NCI-H460 (cell line): ENCODE measurements at places on chromosomes 4 and X.

DNA sequence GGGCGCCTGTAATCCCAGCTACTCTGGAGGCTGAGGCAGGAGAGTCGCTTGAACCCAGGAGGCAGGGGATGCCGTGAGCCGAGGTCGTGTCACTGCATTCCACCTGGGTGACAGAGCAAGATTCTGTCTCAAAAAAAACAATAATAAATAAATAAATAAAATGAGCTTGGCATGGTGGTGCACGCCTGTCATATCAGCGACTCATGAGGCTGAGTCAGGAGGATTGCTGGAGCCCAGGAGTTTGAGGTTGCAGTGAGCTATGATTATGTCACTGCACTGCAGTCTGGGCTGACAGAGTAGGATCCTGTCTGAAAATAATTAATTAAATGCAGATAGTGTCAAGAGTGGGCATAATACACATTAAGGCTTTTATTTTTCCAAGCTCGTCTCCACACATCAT, 77.5 kb downstream of the DHRSX start:
- peak; percentile 8 for DNase-seq

GRCh38 chr4:163048447-163048846, 118.2 kb downstream of the NAF1 start:
- peak; percentile 16 for DNase-seq

GRCh38 chrX:926070-926469, 286.4 kb downstream of the CRLF2 start:
- DNase-seq = no peak

- DNase-seq = no peak
Observed at GRCh38 chrX:107818900-107819521, 6.7 kb upstream of the MID2 start.

- no peak for DNase-seq
Observed at GRCh38 chr4:129314781-129315180, 218.8 kb downstream of the C4orf33 start.

DNA sequence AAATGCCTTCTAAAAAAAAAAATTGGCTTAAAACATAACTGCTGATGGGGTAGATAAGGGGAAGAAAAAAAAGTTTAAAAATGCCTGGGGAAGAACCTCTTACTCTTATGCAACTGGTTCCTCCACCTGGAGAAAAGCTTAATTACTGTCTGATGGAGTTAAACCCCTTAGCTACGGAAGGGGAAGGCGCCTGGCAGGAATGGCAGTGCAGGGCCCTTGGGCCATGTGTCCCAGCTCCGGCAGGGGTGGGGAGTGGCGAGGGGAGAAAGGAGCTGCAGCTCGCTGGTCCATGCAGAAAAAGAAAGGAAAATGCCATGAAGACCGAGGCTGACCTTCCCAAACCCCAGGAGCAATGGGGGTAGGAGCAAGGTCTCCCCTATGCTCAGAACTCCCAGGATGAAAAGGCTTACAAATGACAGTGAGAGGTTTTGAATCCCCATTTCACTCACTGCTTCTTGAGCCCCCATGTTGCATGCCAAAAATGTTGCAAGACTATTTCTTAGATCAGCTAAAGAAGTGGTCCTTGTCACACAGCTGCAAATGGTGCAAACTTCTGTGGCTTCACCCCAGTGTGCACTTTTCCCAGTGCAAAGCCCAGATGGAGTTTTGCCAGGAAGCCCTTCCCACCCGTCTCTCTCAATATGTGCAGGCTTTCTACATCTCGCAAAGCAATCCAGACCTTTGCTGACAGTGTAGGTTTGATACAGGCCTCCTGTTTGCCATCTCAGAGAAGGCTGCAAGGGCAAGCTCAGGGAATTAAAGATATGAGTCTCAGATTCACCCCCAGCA, 204.8 kb upstream of the CT83 start:
- DNase-seq = no peak

DNA sequence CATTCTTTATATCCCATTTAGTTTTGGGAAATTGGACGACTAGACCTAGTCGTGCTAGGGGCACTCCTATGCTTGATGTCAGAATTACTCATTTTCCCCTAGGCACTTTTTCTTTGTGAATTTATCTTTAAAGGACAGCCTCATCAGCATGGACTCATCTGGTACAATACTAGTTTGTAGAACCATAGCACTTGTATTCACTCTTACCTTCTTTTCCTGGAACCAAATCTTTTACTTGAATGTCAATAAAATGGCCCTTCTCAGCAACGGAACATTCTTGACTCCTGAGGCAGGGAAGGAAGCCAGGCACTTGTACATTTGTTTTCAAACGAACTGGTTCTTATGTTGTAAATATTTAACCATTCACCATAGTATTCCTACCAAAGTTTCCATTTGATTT, 187.1 kb downstream of the SHROOM3 start:
- no peak for DNase-seq

GRCh38 chrX:13005661-13006473, 31.0 kb downstream of the TMSB4X start:
- no peak for DNase-seq

DNA sequence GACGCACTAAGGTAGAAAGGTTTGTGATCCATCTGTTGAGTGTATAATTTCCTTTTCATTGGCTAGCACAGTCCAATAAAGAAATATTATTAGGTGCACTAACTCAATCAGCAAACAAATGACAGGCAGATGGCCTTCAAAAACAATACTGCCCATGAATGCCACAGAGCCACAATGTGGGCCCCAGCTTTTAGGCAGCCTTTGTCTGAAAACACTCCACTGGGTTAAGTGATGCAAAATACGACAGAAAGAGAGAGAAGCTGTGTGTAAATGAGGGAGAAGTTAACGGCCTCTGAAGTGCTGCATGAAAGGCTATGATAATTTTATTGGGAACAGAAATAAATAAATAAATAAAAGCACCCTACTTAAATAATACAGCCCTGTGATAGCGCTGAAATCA, 274.6 kb downstream of the NKX6-1 start:
- no peak for DNase-seq

DNA sequence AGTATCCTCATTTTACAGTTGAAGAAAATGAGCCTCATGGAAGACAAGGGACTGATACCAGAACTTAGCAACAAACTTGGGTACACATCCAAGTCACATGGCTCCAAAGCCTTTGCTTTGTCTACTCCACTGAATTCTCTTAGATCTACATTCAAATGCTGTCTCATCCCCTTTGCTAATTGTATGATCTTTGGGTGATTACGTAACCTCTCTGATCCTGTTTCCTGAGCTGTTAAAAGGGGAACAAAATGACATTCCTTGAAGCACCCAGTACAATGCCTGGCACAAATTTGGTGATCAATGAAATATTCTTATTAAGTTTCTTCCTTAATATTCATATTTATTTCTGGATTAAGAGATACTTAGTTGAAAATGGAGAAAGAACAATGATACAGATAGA, 5.9 kb upstream of the HPGD start:
- DNase-seq = no peak

DNA sequence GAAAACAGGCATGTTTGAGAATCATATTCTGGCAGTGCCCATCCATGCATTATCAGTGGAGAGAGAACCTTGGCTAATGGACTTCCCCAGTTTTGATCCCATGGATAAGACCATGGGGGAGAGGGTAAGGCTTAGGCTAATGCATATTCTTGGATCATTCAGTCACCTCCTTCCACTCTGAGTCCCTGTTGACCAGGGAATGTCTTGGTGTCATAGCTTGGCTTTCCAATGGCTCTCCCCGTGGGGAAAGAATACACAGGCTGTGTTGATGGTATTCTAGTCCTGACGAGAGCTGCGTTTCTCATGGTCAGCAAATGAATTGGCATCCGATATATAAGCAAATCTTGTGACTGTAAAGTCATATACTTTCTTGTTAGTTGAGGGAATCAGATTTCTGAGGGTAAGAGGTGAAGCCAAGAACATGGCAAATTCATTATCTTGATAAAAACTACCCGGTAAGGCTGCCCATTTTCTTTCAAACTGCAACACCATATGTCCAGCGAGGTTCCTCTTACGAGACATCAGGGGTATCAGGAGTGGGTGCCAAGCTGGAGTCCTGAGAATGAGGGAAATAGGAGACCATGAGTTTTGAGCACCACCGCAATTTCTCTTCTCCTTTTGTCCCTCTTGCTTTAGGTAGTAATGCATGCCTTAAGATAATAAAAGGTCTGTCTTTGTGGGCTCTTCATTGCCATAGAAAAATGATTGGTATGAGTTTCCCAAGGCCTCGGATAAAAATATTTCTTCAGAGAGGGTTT, 18.0 kb downstream of the RHOH start:
- DNase-seq = no peak

GRCh38 chrX:154046940-154047610, 27.4 kb upstream of the IRAK1 start:
- DNase-seq = no peak

- no peak for DNase-seq
Observed at GRCh38 chrX:39813631-39814277, 284.0 kb downstream of the BCOR start.

DNA sequence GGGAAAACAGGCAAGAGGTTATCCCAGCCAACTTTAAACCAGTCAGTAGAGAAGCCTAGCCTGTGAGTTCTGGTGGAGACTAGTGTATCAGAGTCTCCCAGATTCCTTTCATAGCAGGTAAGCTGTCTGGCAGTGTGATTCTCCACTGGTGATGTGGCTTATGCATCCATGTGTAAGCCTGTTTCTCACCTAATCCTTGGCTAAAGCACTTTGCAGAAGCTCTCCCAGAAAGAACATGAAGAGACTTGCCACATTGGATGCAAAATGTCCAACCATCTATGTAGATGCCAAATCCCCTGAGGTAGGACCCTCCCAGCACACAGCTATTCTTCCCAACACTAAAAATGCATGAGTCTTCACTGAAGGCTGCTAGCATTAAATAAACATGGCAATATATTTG, 111.7 kb downstream of the CHRNA9 start:
- DNase-seq = no peak

DNA sequence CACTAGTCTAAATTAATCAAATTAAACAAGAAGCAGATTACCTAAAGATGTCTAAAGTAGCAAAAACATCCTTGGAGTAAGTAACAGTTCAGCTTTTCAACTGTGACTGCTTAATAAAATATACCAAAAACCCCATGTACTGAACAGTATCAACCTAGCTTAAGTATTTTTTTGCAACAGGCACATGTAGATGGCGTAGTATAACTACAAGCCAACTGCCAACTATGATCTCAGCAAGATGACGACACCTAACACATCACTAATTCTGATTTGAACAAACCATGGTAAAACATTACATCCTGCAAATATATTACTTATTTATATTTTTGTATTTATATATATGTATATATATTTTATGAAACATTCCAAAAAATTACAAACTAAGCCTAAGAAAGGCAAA, 24.5 kb downstream of the DHX15 start:
- DNase-seq = no peak

DNA sequence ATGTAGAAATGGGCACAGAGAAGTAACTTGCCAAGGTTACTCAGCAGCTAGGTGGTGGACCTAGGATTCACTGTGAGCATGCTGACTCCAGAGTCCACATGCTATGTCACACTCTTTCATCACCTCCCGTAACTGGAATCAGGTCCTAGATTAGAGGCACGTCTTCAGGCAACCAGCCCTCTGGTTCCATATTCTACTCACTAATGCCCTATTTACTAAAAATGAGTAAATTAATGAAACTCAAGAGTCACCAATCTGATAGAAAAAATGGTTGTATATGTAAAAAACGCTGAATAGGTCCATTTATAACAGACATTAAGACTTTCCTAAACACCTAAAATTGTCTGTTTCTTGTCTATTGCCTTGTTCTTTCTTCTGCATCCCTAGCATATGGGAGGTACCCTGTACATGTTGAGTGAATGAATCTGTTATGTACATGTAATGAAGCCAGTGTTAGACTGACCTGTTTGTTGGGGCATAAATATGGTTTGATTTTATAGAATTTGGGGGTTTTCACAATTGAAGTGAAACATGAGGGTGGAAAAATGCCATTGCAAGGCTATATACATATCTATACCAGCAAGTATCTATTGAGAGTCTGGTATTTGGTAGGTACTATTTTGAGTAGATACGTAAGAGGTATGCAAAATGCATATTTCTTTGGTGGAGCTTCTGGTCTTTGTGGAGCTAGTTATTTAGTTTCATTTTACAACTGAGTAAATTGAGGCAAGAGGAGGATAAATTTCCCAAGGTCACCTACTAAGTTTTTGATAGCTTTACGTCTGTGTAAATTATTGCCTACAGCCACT, 7.5 kb upstream of the RUFY3 start:
- DNase-seq = no peak

GRCh38 chr4:175891231-175891630, 79.2 kb upstream of the GPM6A start:
- no peak for DNase-seq

DNA sequence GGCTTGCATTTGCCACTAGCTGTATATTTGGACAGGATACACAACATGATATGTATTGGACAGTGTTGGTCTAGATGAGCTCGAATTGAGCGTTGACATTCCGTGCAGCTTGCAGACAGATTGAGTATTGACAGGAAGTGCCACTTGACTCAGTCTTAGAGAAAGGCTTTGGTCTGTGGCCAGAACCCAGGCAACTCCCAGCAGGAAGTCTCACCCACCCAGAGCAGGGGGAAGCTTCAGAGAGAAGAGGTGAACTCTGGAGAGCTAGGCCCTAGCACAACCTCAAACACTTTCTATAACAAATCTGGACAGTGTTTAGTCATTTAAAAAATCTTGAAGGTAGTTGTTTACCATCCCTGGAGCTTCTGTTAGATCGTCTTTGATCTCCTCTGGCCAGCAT, 280.5 kb downstream of the FBXW7 start:
- no peak for DNase-seq

DNA sequence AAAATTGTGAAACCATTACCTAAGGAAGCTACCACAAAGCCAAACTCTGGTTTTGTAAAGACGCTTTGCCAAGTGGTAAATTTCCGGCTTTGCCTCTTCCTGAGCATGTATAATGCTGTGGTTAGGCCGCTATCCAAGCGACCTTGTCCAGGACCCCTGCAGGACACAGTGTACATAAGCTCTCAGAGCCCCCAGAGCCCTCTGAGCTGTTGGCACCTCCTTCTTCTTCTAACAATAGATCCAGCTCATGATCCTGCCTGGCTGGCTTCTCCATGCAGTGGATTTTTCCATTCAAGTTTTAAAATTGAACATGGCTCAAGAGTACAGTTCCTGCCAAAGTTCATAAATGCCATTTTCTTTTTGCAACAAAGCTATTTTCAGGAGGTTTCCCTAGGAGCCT, 326.7 kb downstream of the MAPK10 start:
- DNase-seq = no peak

DNA sequence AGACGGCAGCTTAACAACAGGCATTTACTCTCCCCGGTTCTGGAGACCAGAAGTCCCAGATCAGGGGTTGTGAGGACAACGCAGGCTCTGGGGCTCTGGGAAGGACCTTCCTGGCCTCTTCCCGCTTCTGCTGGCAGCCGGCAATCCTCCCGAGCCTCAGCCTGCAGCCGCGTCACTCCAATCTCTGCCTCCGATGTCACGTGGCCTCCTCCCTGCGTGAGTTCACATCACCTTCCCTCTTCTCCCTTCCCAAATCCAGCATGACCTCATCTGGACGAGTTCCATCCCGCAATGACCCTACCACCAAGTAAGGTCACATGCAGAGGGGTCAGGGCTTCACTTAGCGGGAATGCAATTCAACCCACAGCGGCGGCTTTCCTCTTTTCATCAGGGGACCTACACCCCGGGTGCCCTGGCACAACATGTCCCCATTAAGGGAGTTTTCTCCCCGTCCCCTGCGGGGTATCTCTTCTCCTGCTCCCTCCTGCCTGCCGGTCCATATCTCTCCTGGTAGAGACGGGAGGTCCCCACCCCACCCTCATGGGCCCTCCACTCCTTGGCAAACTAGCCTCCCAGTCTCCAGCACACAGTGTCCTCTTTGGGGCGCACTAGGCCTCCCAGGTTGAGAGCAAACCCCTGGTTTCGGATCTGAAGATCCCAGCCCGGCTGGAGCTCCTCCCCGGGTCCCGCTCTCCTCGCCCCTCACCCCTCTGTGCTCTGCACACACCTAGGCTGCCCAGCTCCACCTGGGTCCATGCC, 25.5 kb downstream of the ABLIM2 start:
- no peak for DNase-seq
